Posterior cingulate gyrus (tissue), 11 donors: ENCODE measurements at places on chromosomes 5 and 9.
A peak's percentile ranks its signal among the peaks of the same experiment; 100 is the strongest.

GRCh38 chr9:107914151-107914550, 424.6 kb upstream of the KLF4 start:
- DNase-seq: no peak

DNA sequence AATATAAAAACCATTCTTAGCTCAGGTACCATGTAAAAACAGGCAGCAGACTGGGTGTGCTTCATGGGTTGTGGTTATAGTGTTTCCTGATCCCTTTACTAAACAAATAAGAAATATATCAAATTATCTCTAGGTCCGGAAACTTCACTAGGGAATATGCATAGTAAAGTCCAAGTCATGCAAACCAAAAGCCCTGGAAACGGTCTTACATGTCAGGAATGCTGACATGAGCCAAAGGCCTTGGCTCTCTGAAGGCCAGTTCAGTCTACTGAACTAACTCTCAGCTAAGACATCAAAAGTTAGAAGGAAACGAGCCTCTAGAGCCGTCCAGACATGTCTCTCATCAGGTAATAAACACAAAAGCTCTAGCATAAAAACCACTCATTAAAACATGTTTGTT, 778.9 kb upstream of the ZNF608 start:
- no peak for DNase-seq

- DNase-seq: no peak
Measured at GRCh38 chr5:100898504-100899346, 4.4 kb downstream of the ST8SIA4 start.

DNA sequence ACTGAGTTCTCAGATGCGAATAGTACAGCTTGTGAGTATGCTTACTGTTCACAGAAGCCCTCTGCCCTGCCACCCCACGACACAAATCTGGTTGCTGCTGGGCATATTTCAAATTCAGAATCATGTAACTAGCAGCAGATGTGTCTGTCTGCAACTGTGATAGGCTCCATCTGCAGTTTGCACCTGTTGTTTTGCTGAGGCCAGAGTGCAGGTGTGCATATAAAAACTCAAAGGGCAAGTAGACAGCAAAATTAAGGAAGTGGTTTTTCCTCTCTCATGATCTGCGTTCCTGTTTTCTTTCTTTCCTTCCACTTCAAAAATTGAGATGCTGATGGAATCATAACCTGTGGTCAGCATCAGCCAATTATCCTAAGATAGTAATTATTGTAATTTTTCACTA, 1000.5 kb downstream of the PTPRD start:
- no peak for DNase-seq

GRCh38 chr5:30627945-30628344, 565.5 kb upstream of the CDH6 start:
- no peak for DNase-seq

- DNase-seq: no peak
Measured at GRCh38 chr5:116418016-116418415, 156.6 kb downstream of the SEMA6A start.

DNA sequence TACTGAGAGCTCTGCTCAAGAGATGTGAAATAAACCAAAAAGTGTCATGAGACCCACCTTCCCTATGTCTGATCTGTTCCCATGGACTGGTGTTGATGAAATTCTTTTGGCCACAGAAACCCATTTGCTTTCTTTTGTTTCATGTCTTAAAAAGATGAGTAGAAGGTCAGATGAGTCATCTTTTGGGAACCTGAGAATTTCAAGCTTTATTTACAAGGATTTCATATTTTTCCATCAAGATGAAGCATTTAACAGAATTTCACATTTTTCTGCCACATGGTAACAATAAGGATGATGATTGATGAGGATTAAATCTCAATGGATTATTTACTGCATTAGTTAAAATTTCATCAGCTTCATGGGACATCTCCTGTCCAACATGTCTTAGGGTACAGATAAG, 337.8 kb downstream of the DEPDC1B start:
- no peak for DNase-seq

- DNase-seq: no peak
Measured at GRCh38 chr5:158848634-158849033, 251.1 kb downstream of the EBF1 start.

DNA sequence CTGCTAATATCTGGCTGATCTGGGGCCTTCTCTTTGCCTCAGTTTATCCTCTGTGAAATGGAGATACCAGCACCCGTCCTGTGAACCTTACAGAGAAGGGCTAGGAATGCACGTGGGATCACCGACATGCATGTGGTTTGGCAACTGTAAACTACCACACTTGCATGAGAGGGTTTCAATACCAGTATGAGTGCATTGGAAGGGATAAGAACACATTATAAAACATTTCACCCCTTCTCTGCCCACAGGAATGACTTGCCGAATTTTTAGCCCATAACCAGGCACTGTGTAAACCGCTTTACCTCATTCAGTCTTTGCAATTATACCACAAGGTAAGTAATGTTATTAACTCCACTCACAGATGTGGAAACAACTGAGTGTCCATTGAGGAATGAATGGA, 8.9 kb upstream of the RAB14 start:
- DNase-seq: no peak

DNA sequence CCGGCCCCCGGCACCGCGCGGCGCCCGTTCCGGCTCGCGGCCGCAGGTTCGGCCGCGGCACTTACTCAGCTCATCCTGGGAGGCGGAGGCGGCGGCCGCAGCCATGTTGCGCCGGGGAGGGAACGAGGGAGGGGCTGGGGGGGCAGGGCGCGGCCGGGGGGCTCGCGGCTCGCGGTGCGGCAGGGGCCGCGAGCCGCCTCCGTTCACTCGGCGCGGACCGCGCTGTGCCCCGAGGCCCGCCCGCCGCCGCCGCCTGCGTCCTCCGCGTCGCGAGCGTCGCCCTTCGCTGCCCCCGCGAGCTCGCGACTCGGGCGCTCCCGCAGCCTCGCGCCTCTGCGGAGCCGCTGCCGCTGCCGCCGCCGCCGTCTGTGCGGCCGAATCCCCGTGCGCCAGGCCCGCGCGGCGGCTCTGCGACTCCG, 735 bp downstream of the ECPAS start:
- DNase-seq: no peak

GRCh38 chr5:2103940-2104339, 221.2 kb upstream of the IRX4 start:
- DNase-seq: no peak

DNA sequence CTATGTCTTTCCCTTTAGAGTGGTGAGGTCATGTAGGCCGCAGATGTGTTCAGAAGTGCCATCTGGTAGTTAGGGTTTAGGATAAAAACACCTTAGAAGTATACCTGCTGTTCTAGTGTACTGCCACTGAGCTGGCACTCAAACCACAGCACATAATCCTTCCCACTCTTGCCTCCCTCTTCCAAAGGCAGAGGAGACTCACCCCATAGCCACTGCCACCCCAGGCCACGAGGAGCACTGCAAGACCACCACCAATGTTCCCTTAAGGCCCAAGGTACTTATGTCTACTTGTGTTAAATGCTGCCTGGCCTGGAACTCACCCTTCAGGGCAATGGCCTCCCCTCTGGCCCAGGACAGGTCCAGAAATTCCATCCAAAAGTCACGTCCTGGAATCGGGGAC, 379.5 kb upstream of the EDIL3 start:
- DNase-seq: no peak

- DNase-seq: no peak
Measured at GRCh38 chr9:137307255-137308056, 5.4 kb upstream of the NRARP start.

- DNase-seq: no peak
Measured at GRCh38 chr5:128100860-128101557, 17.4 kb downstream of the SLC12A2 start.

DNA sequence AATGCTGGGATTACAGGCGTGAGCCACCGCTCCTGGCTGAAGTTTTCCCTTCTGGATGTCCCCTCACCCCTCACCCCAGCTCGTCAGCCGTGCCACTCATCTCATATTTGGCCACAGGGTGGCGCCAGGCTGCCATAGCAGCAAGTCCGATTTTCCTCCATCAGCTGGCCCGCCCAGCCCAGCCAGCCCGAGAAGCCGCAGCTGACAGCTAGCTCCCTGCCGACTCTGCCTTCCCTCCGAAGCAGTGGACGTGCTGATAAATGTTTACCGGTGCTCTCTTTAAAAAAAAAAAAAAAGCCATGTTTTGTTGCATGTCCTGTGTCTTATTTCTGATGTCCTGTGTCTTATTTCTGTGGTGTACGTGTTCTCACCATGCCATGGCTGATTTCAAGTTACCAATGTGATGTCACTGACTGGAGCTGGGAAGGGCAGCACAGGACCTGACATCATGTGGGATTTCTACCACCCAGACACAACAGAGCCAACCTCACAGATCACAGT, 58.3 kb downstream of the PFDN1 start:
- DNase-seq: peak; percentile 99

DNA sequence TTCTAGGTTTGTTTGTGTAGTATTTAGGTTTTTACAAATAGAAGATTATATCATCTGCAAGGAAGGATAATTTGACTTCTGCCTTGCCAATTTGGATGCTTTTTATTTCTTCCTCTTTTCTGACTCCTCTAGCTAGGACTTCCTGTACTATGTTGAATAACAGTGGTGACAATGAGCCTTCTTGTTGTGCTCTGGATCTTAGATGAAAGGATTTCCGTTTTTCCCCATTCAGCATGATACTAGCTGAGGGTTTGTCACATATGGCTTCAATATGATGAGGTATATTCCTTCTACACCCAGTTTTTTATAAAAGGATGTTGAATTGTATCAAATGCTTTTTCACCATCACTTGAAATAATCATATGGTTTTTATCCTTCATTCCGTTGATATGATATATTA, 101.4 kb downstream of the FBXO4 start:
- DNase-seq: no peak

GRCh38 chr5:65923339-65923738, 3.0 kb upstream of the ERBIN start:
- DNase-seq: no peak

DNA sequence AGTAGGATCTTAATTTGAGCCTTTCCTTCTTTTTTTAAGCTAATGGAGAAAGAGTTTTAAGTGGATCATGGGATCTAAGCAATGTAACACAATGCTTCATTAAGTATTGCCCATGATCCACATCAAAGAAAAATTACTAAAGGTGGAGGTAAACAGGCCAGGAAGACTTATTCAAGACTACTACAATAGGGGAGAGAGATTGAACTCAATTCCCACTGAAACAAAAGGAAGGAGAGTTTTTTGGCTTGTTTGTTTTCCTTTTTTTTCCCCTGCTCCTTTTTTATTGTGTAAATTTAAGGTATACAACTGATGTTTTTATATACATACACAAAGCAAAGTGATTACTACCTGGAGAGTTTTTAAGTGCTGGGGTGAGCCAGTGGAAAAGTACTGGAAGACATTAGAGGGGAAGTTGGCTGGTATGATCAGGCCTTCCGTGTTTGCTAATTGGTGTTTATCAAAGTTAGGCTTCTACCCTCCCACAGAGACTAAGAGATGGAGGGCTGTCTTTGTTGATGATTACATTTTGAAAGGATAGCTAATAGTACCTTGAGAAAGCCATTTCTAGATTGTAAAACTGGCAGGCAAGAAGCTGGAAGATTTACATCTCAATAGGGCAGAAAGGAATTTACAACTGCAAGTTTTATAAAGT, 262.7 kb downstream of the CHSY3 start:
- no peak for DNase-seq

DNA sequence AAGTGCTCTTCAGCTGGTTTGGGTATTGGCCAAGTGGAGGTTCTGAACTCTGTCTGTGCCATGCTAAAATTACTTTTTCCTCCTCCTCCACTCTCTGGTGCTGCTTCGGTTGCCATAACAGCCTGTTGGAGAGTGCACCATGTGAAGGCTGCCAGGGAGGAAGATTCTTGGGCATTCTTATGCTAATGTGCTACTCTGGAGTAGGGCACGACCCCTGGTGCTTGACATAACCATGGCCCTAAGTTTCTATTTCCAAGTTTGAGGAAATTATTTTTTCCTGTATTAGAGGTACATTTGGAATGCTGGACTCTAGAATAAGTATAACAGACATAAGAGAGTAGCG, 111.6 kb downstream of the ARHGAP26 start:
- DNase-seq: no peak

GRCh38 chr5:52922384-52922783, 66.8 kb upstream of the ITGA2 start:
- DNase-seq: no peak

DNA sequence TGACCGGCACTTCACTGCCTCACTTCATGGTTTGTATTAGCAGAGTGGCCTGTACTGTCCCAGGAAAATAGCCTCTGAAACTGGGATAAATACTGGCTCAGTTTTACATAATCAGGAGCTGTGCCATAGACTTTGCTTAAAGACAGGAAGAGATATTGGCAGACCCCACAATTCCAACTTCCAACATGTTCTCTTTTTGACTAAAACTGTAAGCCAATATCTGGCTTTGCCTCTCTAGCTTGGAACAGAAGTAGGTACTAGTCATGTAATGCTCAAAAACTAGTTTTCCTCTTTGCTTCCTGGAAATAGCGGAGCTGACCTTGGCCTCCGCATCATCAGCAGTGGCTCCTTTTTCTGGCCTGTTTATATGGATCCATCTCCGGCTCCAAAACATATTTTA, 276.9 kb downstream of the CDH9 start:
- DNase-seq: no peak

DNA sequence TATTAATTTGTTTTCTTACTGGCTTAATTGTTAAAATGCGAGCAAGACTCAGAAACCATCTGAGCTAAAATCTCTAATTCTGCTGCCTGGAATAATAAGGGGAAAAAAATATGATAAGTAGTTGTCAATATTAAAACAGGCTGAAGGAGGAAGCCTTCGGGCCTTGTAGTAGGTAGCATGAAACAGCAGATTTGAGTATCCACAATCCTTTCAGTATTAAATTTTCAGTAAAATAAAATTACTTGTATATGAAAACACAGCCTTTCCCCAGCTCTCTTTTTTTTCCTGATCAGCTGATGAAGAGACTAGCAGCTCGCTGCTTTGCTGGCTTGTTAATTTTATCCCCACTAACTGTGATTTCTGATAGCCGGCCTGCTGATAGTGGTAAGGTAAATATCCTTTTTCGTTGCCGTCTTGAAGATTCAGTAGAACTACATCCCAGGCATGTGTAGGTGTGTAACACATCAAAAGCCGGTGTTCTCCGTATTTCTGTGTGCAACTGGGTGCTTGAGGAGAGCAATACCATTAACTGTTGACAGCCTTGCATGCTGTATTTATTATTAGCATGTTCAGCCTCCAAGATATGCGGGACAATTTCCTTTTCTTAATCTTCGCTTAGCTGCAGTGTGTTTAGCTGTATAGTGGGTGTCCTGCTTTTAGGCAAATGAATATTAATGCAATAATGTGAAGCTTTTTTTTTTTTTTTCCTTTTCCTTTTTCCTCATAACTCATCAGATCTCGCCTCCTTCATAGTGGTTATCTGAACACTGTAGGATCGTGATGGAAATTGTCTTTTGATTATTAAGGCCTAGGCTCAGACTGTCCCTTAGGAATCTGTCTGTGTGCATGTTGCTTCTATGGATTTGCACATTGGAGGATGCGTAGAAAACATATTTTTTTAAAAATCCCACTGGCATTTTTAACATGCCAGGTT, 144.6 kb downstream of the SMARCA2 start:
- no peak for DNase-seq

GRCh38 chr9:93949694-93950449, 5.3 kb downstream of the BARX1 start:
- no peak for DNase-seq

DNA sequence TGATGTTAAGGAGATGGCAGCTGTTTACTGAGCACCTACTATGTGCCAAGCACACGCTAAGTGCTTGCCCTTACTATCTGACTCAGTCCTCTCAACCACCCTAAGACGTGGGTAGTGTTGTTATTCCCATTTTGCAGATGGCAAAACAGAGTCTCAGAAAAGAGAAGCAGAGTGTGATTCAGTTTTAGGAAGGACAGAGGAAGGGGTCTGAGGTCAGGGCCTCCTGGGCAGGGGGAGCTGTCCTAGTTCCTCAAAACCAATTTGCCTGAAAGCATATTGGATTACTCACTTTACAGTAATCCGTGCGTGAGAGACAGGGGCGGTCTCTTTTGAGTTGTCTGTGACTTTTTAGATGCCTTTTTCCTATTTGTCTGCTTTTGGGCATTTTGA, 23.2 kb downstream of the DNM1 start:
- DNase-seq: no peak
